GM12865 (cell line): ENCODE measurements at places on chromosomes 7 and 10.
A peak's percentile ranks its signal among the peaks of the same experiment; 100 is the strongest.

DNA sequence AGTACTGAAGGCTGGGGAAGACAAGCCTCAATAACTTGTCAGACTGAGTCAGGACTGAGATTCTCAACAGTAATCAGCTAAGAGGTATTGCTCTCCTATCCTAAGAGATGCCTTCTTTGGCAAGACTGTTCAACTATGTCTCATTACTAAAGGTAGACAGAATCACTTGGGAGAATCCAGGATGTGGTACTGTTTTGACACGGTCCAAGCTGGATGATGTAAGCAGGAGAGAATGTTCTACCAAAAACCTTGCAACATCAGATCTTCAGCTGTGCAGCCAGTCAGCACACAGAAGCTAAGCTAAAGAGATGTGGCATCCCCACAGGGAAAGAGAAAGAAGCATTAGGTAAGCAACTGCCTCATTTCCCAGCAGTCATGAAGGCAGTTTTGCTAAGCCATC is 391.4 kb downstream of the NRG3 start:
- no peak for DNase-seq

GRCh38 chr7:5557920-5558401 is 134.3 kb upstream of the TNRC18 start:
- DNase-seq: peak; percentile 82

- no peak for DNase-seq
These were observed 143.8 kb downstream of the AVL9 start for GRCh38 chr7:32639122-32639521.

DNA sequence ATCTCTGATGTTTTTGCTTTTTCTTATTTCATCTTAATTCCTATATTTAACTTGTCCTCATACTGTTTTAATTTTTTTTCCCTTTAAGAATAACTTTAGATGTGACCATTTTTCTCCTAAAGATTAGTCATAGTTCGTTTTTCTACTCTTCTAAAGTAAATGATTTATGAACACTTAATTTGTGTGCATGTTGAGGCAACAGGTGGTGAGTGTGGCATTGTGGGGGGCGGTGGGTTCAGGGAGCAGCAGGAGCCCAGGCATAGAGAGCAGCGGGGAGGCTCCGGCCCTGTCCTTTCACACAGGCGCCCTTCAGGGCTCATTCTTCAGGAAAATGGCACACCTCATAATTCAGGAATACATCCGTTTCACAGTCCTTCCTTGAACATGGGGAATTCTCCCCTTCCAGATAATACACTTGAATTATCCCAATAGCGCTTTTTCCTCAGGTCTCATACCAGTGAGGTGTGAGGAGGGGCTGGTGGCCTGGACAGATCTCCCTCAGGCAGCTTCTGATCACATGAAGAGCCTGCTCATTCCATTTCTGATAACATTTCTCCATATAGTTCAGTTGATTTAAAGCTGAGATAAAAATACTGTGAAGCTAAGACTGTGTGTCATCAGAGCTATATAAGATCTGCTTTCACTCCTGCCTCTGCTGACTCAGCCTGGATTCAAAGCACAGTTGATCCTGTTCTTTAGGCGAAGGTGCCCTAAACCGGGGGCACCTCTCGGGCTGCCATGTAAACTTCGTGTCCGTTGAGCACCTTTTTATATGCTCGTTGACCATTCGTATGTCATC is 40.2 kb downstream of the CUL1 start:
- DNase-seq: no peak

GRCh38 chr7:156282816-156283215 is 357.8 kb upstream of the RNF32 start:
- no peak for DNase-seq
